ENCODE measurements at places on chromosomes 2 and 18. TPM values are rescaled to one million over a fixed set of nuclear protein-coding genes. Genes with fewer than 3 reads are reported as not detected.

Gene AFTPH
- total RNA-seq, result 23.2 TPM

Gene FRZB
- 0.08 TPM for total RNA-seq

Gene MOGAT1
- total RNA-seq, result not detected

Gene TMEM163
- not detected for total RNA-seq

Gene KIF1A
- not detected for total RNA-seq

Gene ACKR3
- 1.4 TPM for total RNA-seq

Gene SP140
- total RNA-seq, result not detected
